ENCODE measurements at places on chromosomes 3 and 15.

GRCh38 chr3:184381261-184382224 is 1.7 kb downstream of the CHRD start:
- DNase-seq, result no peak

DNA sequence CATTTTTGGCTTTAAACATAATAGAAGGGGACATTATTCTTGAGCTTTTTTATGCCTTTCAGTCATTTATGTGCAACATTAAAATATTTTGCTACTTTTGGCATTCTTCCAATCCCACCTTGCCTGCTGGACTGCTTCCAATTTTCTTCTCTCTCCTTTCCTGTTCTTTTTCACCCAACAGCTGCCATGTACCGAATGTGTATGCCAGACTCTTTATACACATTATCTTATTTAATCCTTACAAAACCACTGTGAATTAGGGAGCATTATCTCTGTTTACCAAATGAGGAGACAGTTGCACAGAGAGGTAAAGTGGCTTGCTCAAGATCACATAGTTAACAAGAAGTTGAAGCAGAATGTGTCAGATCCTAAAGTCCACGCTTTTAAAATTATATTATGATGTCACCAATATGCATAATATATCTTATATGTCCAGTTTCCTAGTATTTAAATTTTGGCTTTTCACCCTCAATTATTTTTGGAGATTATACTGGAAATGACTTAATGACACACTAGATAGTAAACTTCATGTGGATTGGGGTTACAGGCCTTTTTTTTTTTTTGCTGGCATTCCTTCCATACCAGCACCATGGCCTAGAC is 231.5 kb downstream of the THRB start:
- DNase-seq, result no peak

DNA sequence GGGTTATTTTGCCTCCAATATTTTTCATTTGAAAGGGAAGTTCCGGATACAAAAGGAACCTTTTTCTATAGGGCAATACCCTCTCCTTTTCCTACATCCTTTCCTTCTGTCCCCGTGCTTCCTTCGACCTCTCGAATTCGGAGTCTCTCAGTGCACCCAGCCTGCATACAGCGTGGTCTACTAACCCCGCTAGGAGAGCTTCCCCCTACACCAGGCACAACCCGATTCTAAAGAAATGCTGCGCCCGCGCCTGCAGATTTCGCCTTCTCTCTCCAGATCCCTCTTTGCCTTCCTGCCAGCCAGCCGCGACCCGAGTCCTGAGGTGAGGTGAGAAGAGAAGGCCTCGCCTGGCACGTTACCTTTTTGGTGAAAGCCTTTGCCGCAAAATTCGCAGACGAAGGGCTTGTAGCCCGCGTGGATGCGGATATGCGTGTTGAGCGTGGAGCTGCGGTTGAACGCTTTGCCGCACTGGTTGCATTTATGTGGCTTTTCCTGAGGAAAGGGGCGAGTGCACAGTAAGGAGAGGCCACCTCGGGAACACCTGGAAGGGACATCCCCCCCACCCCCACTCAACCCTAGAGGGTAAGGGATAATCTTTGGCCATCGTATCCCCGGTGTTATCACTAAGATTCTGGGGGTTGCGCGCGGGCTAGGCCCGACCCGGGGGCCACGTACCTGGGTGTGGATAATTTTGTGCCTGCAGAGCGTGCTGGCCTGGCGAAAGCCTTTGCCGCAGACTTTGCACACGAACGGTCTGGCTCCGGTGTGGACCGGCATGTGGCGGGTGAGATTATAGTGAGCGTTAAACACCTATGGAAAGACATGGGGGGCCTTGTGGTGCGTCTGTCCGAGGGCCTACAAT is 2.3 kb downstream of the FEZF2 start:
- DNase-seq, result no peak

- DNase-seq, result no peak
These were observed 204.3 kb upstream of the SLC2A2 start for GRCh38 chr3:171230865-171231264.

GRCh38 chr3:57778494-57778893 is 22.4 kb downstream of the SLMAP start:
- DNase-seq, result no peak

GRCh38 chr3:195238586-195239118 is 32.3 kb downstream of the XXYLT1 start:
- DNase-seq, result no peak

GRCh38 chr15:101051291-101052030 is 132.3 kb downstream of the LRRK1 start:
- no peak for DNase-seq

DNA sequence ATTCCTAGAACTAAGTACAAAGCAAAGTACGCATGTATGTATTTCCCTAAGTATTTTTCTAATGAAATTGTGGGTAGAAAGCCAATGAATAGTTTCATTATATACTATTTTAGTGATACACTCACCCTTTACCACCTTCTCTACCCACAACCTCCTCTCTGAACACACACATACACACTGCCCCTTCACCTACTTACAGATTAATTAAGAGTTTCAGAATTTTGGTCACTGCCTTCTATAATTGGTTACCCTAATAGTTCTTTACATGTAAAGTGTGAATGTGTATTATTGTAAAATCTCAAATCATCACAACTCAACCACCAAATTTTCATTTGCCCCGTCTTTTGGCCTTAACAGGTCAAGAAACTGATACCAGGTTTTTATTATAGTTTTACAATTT is 7.2 kb downstream of the PFN2 start:
- no peak for DNase-seq

GRCh38 chr3:2458816-2459215 is 360.1 kb downstream of the CNTN4 start:
- no peak for DNase-seq

GRCh38 chr15:78065973-78066946 is 11.3 kb downstream of the TBC1D2B start:
- DNase-seq, result no peak
